ENCODE measurements at places on chromosomes 6 and 20.
A peak's percentile ranks its signal among the peaks of the same experiment; 100 is the strongest.

- DNase-seq, result no peak
Observed at GRCh38 chr6:10331334-10331968, 83.4 kb downstream of the TFAP2A start.

DNA sequence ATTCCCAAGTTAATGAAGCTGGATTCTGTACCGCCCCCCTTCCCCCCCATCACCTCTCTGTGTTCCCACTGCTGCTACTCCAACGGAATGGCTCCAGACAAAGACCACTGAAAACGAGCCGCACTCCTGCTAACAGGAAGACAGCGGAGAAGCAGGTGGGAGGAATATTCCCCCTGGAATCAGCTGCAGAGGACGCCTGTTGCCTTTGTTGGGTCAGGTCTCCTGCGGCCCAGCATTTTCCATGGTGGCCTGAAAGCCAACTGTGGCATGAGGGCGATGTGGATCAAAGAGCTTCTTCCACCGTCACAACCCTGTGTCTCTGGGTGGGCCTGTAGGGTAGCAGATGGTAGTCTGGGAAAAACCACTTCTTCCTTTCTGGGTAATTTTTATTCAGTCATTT is 16.8 kb downstream of the AAR2 start:
- DNase-seq, result no peak

GRCh38 chr20:1686151-1686748 is 28.7 kb upstream of the SIRPG start:
- DNase-seq, result no peak

GRCh38 chr20:41784209-41784958 is 166.2 kb upstream of the CHD6 start:
- no peak for DNase-seq

DNA sequence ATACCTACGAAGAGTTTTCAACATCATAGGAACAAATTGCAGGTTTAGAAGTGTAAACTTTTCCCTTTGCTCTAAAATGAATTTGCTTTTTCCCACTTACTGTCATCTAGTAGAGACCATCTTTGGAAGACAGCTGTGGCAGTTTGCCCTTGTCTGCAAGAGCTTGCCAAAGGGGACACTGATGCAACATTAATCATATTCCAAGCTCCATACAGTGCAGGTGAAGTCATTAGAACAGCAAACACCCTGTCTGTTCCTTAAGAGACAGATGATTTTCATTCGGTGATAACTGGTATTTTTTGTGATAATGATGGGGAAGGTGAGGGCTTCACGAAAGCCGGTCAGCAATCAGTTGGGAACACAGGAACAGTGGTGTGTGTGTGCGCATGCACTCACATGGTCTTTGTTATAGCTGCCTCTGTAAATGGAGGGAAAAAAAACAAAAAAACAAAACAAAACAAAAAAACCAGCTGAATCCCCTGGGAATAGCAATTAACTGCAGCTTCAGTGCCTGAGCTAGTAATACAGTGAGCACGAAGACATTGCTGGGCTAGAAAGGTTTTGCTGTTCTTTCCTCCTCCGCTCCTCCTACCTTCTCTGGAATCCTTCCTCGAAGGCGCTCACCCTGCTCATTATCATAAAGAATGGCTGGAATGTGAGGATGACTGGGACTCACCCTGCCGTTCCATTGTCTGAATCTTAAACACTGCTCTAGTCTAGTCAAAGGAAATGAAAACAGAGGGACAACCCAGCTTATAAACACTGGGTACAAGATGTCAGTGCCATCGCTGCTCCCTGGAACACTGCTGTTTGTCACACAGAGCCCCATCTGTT is 35.2 kb upstream of the KIF13A start:
- no peak for DNase-seq

DNA sequence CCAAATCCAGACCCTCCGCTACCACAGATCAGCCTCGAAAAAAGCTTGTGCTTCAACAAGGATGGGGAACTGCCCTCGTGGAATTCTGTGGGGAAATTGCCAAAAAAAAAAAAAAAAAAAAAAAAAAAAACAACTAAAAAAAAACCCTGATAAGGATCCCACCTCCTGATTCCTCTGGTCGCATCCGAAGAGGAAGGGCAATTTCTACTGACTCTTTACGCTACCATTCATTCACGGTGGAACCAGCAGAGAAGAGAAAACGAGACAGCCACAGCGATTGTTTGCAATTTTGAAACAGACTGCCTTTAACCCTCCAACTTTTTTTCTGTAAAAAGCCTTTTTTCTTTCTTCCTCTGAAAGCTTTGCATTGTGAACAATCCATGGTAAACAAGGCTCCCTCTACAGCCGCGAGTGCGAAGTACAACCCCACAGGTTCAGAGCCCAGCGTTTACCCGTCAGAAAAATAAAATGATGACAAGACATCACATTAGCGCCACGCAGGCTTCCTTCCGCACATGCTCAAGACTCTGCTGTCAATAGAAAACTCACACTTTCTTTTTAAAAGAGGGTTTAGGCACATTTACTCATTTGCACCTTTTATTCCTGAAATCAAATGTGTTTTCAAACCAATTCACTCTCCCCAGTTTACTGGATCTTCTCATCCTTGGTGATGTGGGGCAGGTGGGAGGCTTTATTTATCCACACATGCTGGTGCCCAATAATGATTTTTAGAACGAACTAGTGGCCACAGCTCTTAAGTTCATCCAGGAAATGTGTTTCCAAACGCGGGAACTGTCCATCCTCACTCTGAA is 100.0 kb downstream of the NOL4L start:
- DNase-seq, result peak; percentile 88

- DNase-seq, result peak; percentile 94
Observed at GRCh38 chr6:34425498-34426410, at the start of gene RPS10. RPS10 (minus strand) TSS chr6:34426069; CDS start chr6:34425221, 848 bp downstream.

- no peak for DNase-seq
Observed at GRCh38 chr6:133313068-133313467, 71.9 kb downstream of the EYA4 start.

DNA sequence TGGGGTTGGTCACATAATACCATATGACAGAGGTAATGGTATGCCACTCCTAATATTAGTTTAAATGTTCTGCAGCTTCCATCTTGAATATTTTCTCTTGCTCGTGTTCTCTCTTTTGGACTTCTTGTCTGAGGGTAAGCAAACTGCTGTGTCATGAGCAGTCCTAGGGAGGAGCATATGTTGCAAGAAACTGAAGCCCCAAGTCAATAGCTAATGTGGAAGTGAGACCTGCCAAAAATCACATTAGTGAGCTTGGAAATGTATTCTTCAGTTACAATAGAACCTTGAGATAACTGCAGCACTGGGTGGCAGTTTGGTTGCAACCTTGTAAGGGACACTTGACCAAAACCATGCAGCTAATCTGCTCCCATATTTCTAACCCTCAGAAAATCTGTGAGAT is 178.2 kb upstream of the IMPG1 start:
- no peak for DNase-seq

GRCh38 chr20:63049561-63050221 is 42.9 kb upstream of the BHLHE23 start:
- DNase-seq, result no peak

DNA sequence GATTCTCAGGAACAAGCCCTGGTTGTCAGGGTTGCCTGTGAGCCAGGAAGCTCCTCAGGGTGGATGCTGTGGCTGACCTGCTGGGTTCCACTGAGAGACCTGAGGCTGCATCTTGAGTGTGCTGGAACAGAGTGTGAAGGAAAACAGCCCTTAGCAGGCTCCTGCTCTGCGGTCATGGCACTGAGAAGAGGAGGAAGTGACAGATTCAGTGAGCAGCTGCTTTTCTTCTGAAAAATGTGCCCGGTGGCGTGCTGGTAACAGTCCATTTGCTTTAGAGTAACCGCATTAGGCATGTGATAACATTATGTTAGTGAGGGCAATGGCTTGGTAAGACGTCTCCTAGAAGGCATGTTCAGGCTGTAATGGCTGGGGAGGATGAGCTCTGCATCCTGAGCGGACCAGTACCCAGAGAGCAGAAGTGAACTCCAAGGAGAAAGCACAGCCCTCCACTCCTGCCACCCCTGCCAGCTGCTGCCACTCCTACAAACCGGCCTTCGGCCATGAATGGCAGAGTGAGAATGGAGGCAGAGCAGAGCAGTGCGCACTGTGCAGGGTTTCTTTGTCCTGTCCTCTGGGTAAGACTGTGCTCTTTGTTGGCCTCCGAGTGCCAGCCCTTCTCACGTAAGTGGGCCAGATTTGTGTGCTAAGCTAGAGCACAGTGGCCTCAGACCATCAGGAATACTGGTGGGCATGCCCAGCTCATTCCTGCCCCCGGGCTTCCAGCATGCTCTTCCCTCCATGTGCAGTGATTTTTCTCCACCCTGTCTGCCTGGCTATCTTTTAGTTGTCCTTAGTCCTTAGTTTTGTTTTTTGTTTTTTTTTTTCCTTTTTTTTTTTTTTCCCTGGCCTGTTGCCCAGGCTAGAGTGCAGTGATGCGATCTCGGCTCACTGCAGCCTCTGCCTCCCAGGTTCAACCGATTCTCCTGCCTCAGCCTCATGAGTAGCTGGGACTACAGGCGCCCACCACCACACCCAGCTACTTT is 98.1 kb upstream of the VSTM2L start:
- no peak for DNase-seq

GRCh38 chr20:36775196-36775595 is 1.6 kb upstream of the DSN1 start:
- no peak for DNase-seq

- DNase-seq, result peak; percentile 61
Observed at GRCh38 chr6:16591396-16592222, 169.7 kb downstream of the ATXN1 start.

GRCh38 chr6:44415449-44415848 is 27.9 kb downstream of the CDC5L start:
- no peak for DNase-seq

- DNase-seq, result no peak
Observed at GRCh38 chr6:52143551-52143950, 42.6 kb upstream of the IL17A start.

- DNase-seq, result no peak
Observed at GRCh38 chr20:59318201-59318790, 17.9 kb downstream of the EDN3 start.

GRCh38 chr6:130557481-130558112 is 191.8 kb downstream of the TMEM200A start:
- no peak for DNase-seq

DNA sequence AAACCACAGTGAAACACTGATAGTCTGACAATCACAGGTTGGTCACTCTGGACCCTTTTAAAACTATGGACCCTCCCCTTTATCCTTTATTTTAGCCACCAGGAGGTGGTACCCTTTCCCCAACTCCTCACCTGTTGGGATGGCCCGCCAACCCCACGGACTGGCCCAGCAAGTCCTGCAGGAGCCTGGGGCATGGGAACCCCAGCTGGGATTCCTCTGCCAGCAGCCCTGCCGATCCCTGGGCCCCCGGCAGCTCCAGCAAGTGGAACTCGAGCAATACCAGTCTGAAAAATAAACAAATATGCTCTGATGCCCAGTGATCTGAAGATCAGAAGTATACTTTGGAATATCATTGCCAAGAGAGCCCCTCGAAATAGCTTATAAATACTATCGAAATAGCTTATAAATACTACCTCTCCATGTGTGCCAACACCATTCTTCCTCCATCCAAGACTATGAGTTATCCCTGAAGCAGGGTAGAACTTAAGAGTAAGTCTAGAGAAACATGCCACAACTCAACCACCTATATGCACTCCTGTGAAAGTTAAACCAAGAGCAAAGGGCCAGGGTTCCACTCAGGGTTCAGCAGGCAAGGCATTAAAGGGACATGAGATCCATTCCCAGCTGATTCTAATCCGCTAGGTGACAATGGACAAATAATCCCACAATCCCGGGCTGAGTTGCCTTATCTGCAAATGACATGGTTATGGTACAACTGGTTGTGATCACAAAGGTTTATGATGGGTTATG is 6.8 kb downstream of the SNRPB start:
- no peak for DNase-seq

GRCh38 chr6:12957321-12958051 is 240.9 kb downstream of the PHACTR1 start:
- peak; percentile 16 for DNase-seq

DNA sequence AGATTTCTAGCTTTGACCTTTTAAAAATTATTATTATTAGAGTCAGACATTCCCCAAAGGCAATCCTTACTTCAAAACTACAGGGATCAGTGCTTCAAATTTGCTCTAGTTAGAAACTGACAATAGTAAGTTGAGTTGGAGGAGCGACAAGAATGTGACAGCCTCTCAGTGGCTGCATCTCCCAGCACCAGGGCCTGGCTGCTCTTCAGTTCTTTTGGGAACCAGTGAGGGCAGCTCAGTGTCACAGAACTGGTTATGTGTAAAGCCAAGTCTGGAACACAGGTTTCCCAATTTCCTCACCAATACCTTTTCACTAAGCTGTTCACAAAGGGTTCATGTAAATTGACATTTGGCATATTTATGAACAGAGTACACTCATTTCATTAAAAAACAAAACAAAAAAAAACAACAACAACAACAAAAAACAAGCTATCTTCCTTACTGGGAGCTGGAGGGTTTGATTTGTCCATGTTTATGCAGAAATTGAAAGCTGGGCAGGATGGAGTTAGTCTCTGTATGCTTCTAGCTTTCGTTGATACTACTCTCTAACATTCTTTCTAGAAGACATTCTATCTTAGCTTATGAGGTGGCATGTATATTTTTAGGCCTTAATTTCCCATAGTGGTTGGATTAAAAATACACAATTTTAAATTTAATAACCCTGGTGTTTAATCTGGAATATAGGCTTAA is 95.0 kb downstream of the SAMD5 start:
- no peak for DNase-seq

All from stimulated activated CD4-positive, alpha-beta T cell treated with anti-CD3 and anti-CD28 coated beads, Interleukin-15, amount 100 ng/mL, for 24 hours (primary cell).